ENCODE measurements at places on chromosomes 13 and 19. TPM values are rescaled to one million over a fixed set of nuclear protein-coding genes. Genes with fewer than 3 reads are reported as not detected.

GRCh38 chr13:35874704-35875103, 256.5 kb downstream of the DCLK1 start:
- no peaks in the 10 kb centered on the region for H3K36me3 ChIP-seq
- no peaks in the 10 kb centered on the region for H3K4me1 ChIP-seq
- DNase-seq, result no peak

- no peaks in the 10 kb centered on the region for H3K27me3 ChIP-seq
- no peak overlapping the region for H3K4me3 ChIP-seq
- no peak overlapping the region for H3K27ac ChIP-seq
- DNase-seq, result no peak
Observed at GRCh38 chr13:113016526-113017295, 47.7 kb downstream of the MCF2L start.

GRCh38 chr19:5983367-5983955, 5.5 kb upstream of the RANBP3 start:
- H3K27me3 ChIP-seq, result no peaks in the 10 kb centered on the region
- H3K36me3 ChIP-seq, result no peaks in the 10 kb centered on the region
- no peak for DNase-seq
- peak overlapping the region; percentile 43 for H3K4me3 ChIP-seq
- peaks cover 26% of the 10 kb centered on the region for H3K4me1 ChIP-seq
- H3K27ac ChIP-seq, result peak overlapping the region; percentile 72

The ADGRE3 gene
- not detected for total RNA-seq

DNA sequence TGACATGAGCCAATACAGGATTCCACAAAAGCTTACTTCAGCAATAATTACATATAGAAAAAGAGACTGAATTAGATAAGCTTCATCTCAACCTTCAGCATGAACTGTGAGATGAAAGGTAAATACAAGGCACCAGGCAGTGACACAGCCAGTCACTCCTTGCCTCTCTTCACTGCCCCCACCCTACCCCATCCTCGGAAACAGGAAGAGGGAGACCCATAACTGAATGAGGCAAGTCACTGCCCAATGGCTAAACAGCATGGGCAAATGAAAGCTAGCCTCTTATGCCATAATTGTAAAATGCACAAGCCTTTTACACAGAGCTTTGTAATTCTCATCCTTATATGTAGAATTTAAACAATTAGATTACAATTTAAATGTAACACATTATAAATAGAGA, 1.7 kb downstream of the ZNF160 start:
- no peaks in the 10 kb centered on the region for H3K36me3 ChIP-seq
- H3K4me3 ChIP-seq, result no peak overlapping the region
- H3K27ac ChIP-seq, result no peak overlapping the region
- DNase-seq, result no peak
- H3K4me1 ChIP-seq, result peaks cover 8% of the 10 kb centered on the region

DNA sequence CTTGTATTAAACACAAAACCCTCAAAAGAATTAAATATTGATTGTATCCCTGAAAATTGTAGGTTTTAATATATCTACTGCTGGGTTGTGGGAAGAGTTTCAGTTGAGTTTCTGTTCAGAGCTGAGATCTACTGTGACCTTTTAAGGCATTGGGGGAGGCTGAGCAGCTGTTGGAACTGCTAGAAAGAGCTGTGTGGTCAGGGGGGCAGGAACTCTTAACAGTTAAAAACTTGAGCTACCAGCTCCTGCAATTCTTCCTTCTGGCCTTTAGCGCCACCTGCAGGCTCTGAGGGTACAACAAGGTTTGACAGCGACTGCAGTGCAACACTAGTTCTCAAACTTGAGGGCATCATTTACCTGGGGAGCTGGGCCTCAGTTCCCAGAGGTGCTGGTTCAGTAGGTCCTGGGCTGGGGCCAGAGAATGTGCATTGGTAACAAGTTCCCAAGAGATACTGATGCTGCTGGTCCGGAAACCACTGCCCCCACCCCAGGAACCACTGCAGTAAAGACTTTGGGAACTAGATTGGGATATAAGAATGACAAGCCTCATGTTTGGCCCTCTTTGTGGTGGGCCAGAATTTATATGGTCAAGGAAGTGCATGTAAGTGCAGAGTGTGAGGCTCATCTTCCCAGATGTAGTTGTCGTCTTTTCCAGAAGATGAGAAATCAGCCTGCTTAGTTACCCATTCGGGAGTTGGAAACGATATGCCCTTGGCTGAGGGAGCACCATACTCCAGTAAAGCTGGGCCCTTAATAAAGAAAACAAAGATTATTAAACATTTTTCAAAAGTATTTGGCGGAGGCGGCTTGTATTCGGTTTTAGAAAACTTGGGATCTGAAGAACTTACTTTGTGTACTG, 2.6 kb downstream of the RNASEH2B start:
- peak; percentile 31 for DNase-seq
- H3K4me1 ChIP-seq, result peaks cover 13% of the 10 kb centered on the region
- H3K36me3 ChIP-seq, result no peaks in the 10 kb centered on the region
- no peaks in the 10 kb centered on the region for H3K27me3 ChIP-seq
- H3K27ac ChIP-seq, result peak overlapping the region; percentile 95

DNA sequence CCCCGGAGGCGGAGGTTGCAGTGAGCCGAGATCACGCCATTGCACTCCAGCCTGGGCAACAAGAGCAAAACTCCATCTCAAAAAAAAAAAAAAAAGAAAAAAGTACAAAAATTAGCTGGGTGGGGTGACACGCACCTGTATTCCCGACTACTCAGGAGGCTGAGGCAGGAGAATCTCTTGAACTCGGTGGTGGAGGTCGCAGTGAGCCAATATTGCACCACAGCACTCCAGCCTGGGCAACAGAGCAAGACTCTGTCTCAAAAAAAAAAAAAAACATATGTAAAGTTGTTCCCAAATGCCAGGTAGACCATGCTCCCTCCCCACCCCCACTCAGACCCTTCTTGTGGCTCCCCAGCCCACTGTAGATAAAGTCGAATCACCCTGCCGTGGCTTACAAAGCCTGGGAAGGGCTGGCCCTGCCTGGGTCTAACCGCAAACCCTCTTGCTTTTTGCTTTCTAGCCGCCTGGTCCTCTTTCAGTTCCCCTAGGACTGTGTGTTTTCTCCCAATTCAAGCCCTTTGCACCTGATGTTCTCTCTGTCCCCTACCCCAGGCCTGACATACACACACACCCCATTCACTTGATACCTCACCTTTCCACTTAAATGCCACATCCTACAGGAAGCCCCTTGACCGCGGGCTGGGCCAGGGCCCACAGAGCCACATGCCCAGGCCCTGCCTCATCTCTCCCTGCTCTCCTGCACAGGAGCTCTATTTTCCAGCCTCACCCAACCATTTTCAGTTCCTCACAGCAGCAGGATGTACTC, 34.4 kb downstream of the MAP4K1 start:
- no peak overlapping the region for H3K4me3 ChIP-seq
- H3K36me3 ChIP-seq, result no peaks in the 10 kb centered on the region
- no peak overlapping the region for H3K27ac ChIP-seq
- DNase-seq, result no peak
- H3K27me3 ChIP-seq, result no peaks in the 10 kb centered on the region
- H3K4me1 ChIP-seq, result peaks cover 18% of the 10 kb centered on the region

GRCh38 chr19:4586691-4587090, 27.2 kb upstream of the SEMA6B start:
- H3K4me3 ChIP-seq, result no peak overlapping the region
- no peaks in the 10 kb centered on the region for H3K36me3 ChIP-seq
- H3K27me3 ChIP-seq, result peaks cover 77% of the 10 kb centered on the region
- H3K27ac ChIP-seq, result no peak overlapping the region
- no peak for DNase-seq
- H3K4me1 ChIP-seq, result peaks cover 9% of the 10 kb centered on the region

The ZNF566 gene
- 6.1 TPM for total RNA-seq

- DNase-seq, result no peak
- no peaks in the 10 kb centered on the region for H3K27me3 ChIP-seq
- no peaks in the 10 kb centered on the region for H3K36me3 ChIP-seq
- no peak overlapping the region for H3K27ac ChIP-seq
- no peak overlapping the region for H3K4me3 ChIP-seq
Observed at GRCh38 chr13:21229241-21230024, 53.0 kb downstream of the MRPL57 start.

- peaks cover 11% of the 10 kb centered on the region for H3K4me1 ChIP-seq
- no peak overlapping the region for H3K4me3 ChIP-seq
- H3K27me3 ChIP-seq, result no peaks in the 10 kb centered on the region
- DNase-seq, result no peak
Observed at GRCh38 chr13:41032691-41033376, 13.7 kb upstream of the ELF1 start.

DNA sequence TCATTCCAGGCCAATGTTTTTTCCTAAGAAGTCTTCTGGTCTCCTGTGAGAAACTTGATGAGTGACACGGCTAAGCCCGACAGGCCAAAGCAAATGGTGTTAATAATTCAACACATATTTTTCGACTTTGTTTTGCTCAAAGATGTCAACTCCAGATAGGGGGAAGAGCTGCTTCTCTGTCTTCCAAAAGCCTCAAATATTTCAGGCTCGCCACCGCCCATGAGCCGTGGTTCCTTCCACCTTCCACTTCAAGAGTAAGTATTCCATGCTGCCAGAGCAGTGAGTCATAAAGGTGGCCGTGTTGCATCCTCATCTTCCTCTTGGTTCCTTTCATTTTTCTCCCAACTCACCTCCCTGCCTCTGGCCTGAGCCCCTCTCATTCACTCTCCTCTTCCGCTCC, 272.6 kb downstream of the EFNB2 start:
- DNase-seq, result no peak
- H3K36me3 ChIP-seq, result no peaks in the 10 kb centered on the region
- H3K4me1 ChIP-seq, result no peaks in the 10 kb centered on the region
- H3K27ac ChIP-seq, result no peak overlapping the region
- no peak overlapping the region for H3K4me3 ChIP-seq

DNA sequence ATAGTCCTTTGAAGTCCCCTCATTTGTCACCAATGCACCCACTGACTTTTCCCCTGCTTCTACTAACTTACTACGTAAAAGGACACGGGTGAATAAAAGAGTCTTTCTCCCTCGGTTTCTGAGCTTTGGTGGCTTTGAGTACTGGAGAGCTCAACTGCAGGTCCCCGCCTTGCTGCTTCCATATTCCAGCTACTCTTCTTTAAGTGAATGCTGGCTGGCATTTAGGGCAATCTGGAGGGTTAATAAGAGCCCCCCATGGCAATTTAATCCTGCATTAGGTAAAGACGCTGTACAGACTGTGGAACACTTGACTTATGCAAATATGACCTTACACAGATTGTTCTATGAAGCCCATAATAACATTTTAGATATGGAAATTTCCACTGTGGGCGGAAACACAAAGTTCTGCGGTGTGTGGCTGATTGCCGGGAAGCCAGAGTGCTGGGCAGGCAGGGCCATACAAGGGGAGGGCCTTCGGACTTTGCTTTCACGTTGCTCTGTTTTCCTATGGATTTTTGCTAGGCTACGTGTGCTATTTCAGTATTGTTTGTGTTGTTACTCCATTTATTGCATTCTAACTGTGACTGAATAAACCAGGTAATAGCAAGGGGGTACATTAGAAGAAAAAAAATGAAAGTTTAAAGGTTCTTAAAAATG, 97.5 kb downstream of the SLC10A2 start:
- H3K4me1 ChIP-seq, result peaks cover 14% of the 10 kb centered on the region
- DNase-seq, result no peak
- no peaks in the 10 kb centered on the region for H3K36me3 ChIP-seq
- H3K4me3 ChIP-seq, result no peak overlapping the region

GRCh38 chr13:75414036-75414827, 67.7 kb downstream of the TBC1D4 start:
- no peak overlapping the region for H3K4me3 ChIP-seq
- peaks cover 38% of the 10 kb centered on the region for H3K4me1 ChIP-seq
- H3K27me3 ChIP-seq, result no peaks in the 10 kb centered on the region
- DNase-seq, result no peak

The ATXN8OS gene
- total RNA-seq, result not detected

The VMAC gene
- 3.1 TPM for total RNA-seq

DNA sequence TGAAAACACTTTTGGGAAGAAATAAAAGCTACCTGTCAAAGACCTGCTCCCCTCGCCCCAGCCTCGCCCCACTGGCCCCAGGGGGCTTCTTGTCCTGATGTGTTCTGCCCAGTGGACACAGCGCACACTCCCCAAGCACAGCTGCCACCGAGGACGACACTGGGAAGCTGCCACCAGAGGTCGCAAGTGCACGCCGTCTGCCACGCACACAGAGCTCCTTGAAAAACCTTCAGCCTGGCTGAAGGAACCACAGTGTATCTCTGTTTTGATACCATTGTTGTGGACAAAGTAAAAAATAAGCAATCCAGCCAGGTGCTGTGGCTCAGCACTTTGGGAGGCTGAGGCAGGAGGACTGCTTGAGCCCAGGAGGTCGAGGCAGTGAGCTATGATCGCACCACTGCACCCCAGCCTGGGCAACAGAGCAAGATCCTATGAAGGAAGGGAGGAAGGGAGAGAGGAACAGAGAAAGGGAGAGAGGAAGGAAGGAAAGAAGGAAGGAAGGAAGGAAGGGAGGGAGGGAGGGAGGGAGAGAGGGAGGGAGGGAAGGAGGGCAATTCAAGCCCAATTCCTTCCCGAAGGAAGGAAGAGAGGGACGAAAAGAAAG, 57.3 kb downstream of the CEBPG start:
- H3K27me3 ChIP-seq, result no peaks in the 10 kb centered on the region
- no peak overlapping the region for H3K27ac ChIP-seq
- H3K36me3 ChIP-seq, result no peaks in the 10 kb centered on the region

GRCh38 chr13:91046715-91047327, 300.7 kb upstream of the MIR17HG start:
- no peak overlapping the region for H3K4me3 ChIP-seq
- DNase-seq, result no peak
- no peaks in the 10 kb centered on the region for H3K4me1 ChIP-seq
- H3K27me3 ChIP-seq, result no peaks in the 10 kb centered on the region

DNA sequence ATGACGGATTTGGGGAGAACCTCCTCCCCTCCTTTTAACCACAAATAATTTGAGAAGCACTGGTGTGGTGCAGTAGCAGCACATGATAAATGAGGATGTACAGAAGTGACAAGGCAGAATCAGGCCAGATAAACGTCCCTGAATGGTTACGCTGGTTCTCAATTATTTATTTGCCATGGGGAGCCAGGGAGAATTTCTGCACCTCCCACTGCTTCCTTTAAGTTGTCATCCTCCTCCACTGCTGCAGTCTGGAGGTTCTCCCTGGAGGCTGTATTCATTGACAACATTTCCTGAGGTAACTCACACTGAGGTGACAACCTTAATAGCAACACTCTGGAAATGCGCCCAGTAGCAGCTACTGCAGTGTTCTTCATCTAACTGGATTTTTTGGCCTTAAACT, 308.9 kb upstream of the SLITRK1 start:
- DNase-seq, result no peak
- no peak overlapping the region for H3K4me3 ChIP-seq
- H3K27ac ChIP-seq, result no peak overlapping the region
- no peaks in the 10 kb centered on the region for H3K4me1 ChIP-seq

Measured in esophagus squamous epithelium (tissue), 5 donors.